ENCODE measurements at places on chromosomes 3 and 15. TPM values are rescaled to one million over a fixed set of nuclear protein-coding genes. Genes with fewer than 3 reads are reported as not detected.

Gene USP50
- 0.72 TPM for total RNA-seq

Gene CYP1A1
- not detected for total RNA-seq

Gene CEP19
- total RNA-seq = 4.0 TPM

Gene TM4SF4
- not detected for total RNA-seq

Gene RARB
- 3.1 TPM for total RNA-seq

Gene KNG1
- not detected for total RNA-seq

Gene NOP10
- 27.4 TPM for total RNA-seq

Gene TIGIT
- total RNA-seq = 0.18 TPM

Gene FAM3D
- not detected for total RNA-seq

Gene VEPH1
- 27.4 TPM for total RNA-seq

Gene PATL2
- total RNA-seq = 0.72 TPM

Gene LMOD3
- total RNA-seq = not detected

Gene ULK3
- total RNA-seq = 17.7 TPM

Gene COL6A6
- total RNA-seq = 18.6 TPM

Gene SOX14
- total RNA-seq = not detected
